ENCODE measurements at places on chromosomes 7 and 10. TPM values are rescaled to one million over a fixed set of nuclear protein-coding genes. Genes with fewer than 3 reads are reported as not detected.

GRCh38 chr7:135773464-135773863 is 24.9 kb upstream of the FAM180A start:
- H3K4me1 ChIP-seq = no peaks in the 10 kb centered on the region
- no peak for DNase-seq
- H3K4me3 ChIP-seq = no peak overlapping the region
- peaks cover 16% of the 10 kb centered on the region for H3K27me3 ChIP-seq
- no peaks in the 10 kb centered on the region for H3K36me3 ChIP-seq

DNA sequence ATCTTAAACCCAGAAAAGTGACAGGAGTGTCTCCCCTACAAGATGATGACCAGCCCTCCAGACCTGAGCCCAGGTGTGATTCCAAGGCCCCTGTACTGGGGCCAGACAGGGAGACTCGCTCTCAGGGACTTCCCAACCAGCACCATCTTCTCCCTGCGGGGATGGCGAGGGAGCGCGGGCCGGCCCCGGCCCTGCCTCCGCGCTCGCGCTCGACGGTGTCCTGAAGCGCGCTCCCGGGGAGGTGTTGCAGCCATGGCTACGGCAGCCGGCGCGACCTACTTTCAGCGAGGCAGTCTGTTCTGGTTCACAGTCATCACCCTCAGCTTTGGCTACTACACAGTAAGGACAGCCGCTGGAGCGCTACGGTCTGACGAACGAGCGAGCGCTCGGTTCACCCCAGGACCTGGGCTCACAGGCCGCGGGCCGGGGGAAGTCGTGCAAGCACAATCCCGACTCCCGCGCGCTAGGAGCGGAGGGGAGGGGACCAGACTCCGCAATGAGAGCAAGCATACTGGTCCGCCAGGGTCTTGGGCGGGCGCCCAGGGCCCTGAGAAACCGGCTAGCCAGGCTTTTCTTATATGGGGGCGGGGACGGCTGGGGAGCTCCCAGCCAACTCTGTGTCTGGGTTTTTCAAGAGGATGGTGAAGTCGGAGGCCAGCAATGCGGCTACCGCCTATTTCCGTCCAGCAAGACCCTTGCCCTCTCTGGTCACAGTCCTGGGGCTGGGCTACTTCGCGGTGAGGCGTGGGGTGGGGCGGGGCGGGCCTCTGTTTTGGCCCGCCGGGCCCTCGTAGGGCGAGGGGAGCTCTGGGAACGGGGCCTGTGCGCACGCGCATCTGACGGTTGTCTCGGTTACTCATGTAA is at the start of gene TMEM254:
TSS of gene TMEM254 (plus strand) at position 218 of the 864 bp plus-strand sequence. CDS start at position 253, 35 bp downstream.
- H3K36me3 ChIP-seq = peaks cover 9% of the 10 kb centered on the region
- peak; percentile 88 for DNase-seq
- peak within 1 kb of the TSS; percentile 99 for H3K4me3 ChIP-seq
- peak within 1 kb of the TSS; percentile 94 for H3K27ac ChIP-seq

GRCh38 chr7:134276951-134277350 is 39.8 kb downstream of the SLC35B4 start:
- no peaks in the 10 kb centered on the region for H3K36me3 ChIP-seq
- no peak for DNase-seq
- H3K4me1 ChIP-seq = no peaks in the 10 kb centered on the region
- no peak overlapping the region for H3K27ac ChIP-seq
- H3K27me3 ChIP-seq = peaks cover 37% of the 10 kb centered on the region

DNA sequence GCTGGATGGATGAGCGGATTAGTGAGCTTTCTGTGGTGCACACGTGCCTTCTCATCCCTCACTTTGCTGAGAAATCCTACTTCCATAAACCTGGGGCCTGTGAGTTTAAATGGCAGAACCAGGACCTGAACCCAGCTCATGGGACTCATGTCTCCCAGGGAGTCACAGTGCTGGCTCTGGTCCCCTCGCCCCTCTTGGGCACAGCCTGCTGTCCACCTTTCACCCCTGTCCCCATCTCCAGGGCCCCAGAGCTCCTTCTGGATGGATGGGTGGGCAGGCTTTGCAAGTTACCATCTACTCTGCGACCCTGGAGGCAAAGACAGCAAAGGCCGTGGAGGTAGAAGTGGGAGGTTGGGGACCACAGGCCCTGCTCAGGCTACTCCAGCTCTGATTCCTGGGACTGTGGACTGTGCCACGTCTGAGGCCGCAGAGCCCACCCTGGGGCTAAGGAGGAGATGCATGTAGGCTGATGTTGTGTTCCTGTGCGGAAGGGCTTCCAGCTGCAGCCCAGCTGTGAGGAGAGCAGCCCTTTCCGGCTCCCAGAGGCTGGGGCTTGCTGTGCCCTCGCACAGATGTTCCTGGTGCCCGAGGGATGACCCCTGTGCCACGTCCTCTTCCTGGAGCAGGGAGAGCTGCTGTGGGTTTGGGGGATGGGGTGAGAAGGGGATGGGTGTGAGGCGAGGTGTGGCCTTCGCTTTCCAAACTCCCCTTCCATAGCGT is 40.3 kb downstream of the PRF1 start:
- H3K4me1 ChIP-seq = peaks cover 21% of the 10 kb centered on the region
- H3K27me3 ChIP-seq = no peaks in the 10 kb centered on the region
- no peak overlapping the region for H3K27ac ChIP-seq
- H3K4me3 ChIP-seq = no peak overlapping the region

GRCh38 chr7:22001345-22002004 is 55.8 kb upstream of the CDCA7L start:
- no peaks in the 10 kb centered on the region for H3K27me3 ChIP-seq
- no peak for DNase-seq
- peak overlapping the region; percentile 26 for H3K4me3 ChIP-seq
- no peaks in the 10 kb centered on the region for H3K36me3 ChIP-seq
- no peak overlapping the region for H3K27ac ChIP-seq
- H3K4me1 ChIP-seq = peaks cover 2% of the 10 kb centered on the region

GRCh38 chr10:30047430-30047829 is 12.0 kb downstream of the JCAD start:
- peaks cover 10% of the 10 kb centered on the region for H3K4me1 ChIP-seq
- no peak overlapping the region for H3K27ac ChIP-seq
- H3K36me3 ChIP-seq = no peaks in the 10 kb centered on the region
- peaks cover 88% of the 10 kb centered on the region for H3K27me3 ChIP-seq
- DNase-seq = no peak
- no peak overlapping the region for H3K4me3 ChIP-seq

GRCh38 chr7:43619213-43620012 is 36.5 kb downstream of the STK17A start:
- no peak for DNase-seq
- peaks cover 46% of the 10 kb centered on the region for H3K36me3 ChIP-seq
- H3K4me1 ChIP-seq = peaks cover 46% of the 10 kb centered on the region

- no peak overlapping the region for H3K4me3 ChIP-seq
- DNase-seq = no peak
- no peaks in the 10 kb centered on the region for H3K36me3 ChIP-seq
Measured at GRCh38 chr10:126777714-126778113, 107.2 kb upstream of the C10orf90 start.

DNA sequence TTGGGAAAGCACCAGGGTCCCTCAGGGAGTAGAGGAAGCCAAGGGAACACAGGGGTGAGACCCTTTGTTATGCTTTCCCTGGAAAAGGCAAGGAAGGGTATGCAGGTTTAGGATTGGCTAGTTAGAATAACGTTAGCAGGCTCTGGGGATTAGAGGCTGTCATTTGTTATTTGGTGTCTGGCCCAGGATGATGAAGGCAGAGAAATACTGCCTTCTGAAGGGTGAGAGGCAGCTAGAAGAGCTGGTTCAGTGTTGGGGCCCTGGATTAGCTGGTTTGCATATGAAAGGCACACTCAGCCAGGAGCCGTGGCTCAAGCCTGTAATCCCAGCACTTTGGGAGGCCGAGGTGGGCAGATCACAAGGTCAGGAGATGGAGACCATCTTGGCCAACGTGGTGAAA is 3.0 kb upstream of the PILRA start:
- peaks cover 20% of the 10 kb centered on the region for H3K36me3 ChIP-seq
- peaks cover 49% of the 10 kb centered on the region for H3K4me1 ChIP-seq
- DNase-seq = no peak
- no peaks in the 10 kb centered on the region for H3K27me3 ChIP-seq
- no peak overlapping the region for H3K27ac ChIP-seq
- no peak overlapping the region for H3K4me3 ChIP-seq

Gene FGFBP3
- 3.6 TPM for total RNA-seq

Gene IL2RA
- 680 TPM for total RNA-seq

DNA sequence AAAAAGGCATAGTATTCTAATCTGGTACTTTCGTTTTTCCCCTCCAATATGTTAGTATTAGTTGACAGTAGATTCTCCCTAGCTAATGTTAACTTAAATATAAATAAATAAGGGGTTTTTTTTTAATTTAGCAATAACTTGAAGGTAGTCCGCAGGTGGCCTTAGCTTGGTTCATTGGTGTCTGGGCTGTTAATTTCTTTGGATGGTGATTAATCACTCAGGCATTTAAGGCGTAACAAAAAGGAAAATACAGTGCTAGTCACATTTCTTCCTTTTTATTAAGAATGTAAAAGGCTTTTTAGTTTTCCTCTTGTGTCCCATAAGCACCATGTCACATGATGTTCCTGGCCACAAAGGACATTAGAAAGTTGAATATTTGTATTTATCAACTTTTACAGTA is 161.0 kb upstream of the POT1 start:
- no peaks in the 10 kb centered on the region for H3K27me3 ChIP-seq
- DNase-seq = no peak
- no peak overlapping the region for H3K4me3 ChIP-seq
- no peak overlapping the region for H3K27ac ChIP-seq
- H3K36me3 ChIP-seq = no peaks in the 10 kb centered on the region

DNA sequence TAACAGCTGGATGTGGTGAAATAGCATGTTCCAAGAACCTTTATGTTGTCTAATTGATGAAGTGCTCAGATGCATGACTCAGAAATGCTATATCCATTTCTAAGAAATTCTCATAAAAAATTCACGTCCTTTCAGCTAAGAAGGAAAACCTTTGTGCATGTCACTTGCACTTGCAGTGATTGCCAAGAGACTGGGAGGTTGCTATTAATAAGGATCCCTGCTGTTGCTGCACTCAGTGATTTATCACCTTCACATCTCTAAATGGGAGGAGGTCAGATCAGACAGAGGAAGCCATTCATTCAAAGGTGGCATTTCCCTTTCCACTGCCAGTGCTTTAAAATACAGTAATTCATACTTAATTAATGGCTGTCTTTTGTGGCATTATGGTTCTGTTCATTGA is 89.5 kb downstream of the THSD7A start:
- H3K36me3 ChIP-seq = no peaks in the 10 kb centered on the region
- no peaks in the 10 kb centered on the region for H3K27me3 ChIP-seq
- H3K4me1 ChIP-seq = no peaks in the 10 kb centered on the region
- H3K27ac ChIP-seq = no peak overlapping the region

Gene CAV2
- total RNA-seq = not detected

Gene TMUB1
- total RNA-seq = 59.3 TPM

- H3K27me3 ChIP-seq = peaks cover 24% of the 10 kb centered on the region
- peak; percentile 16 for DNase-seq
- H3K4me3 ChIP-seq = no peak overlapping the region
- peaks cover 20% of the 10 kb centered on the region for H3K4me1 ChIP-seq
Measured at GRCh38 chr10:17290226-17290625, 62.2 kb downstream of the VIM start.

DNA sequence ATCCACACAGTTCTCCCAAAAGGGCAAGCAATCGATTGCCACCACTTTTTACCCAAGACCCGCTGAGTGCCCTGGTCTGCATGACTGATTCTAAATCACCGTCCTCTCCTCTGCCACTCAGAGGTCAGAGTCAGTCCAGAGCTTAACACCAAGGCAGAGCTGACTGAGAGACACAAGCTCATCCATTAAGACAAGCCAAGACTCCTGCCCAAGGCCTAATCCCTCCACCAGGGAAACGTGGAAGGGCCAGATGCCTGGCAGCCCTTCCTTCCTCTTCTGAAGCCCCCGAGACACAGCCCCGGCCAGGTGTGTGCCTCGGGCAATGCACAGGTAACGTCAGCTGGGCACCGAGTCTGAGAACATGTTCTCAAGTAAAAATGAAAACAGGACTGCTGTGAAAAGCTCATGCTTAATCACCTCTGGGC is 51.7 kb downstream of the DIP2C start:
- peaks cover 30% of the 10 kb centered on the region for H3K27me3 ChIP-seq
- H3K36me3 ChIP-seq = no peaks in the 10 kb centered on the region
- no peaks in the 10 kb centered on the region for H3K4me1 ChIP-seq
- DNase-seq = no peak
- no peak overlapping the region for H3K27ac ChIP-seq

Gene SKAP2
- total RNA-seq = 9.1 TPM

GRCh38 chr7:127912901-127913300 is 118.3 kb downstream of the LRRC4 start:
- DNase-seq = no peak
- H3K27me3 ChIP-seq = no peaks in the 10 kb centered on the region
- no peak overlapping the region for H3K4me3 ChIP-seq
- no peak overlapping the region for H3K27ac ChIP-seq

DNA sequence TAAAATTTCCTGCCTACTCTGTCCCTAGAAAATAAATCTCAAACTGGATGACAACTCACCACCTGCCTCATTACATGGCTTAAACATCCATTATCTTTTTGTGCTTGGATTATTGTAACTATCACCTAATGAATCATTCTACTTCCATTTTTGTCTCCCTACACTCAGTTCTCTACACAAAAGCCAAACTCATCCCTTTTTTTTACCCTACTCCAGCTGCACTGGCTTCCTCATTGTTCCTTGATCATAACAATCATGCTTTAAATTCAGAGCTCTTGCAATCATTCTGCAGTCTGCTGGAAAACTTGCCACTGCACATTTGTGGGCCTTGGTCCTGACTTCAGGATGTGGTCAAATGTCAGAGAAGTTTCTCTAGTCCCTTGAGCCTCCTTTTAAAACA is 280.0 kb downstream of the DGKB start:
- H3K4me1 ChIP-seq = no peaks in the 10 kb centered on the region
- no peaks in the 10 kb centered on the region for H3K27me3 ChIP-seq
- no peak overlapping the region for H3K27ac ChIP-seq

Gene PNLIPRP2
- total RNA-seq = not detected

- no peak overlapping the region for H3K27ac ChIP-seq
- DNase-seq = no peak
- H3K4me1 ChIP-seq = no peaks in the 10 kb centered on the region
- H3K36me3 ChIP-seq = no peaks in the 10 kb centered on the region
- no peak overlapping the region for H3K4me3 ChIP-seq
- no peaks in the 10 kb centered on the region for H3K27me3 ChIP-seq
Measured at GRCh38 chr7:99242682-99243081, 30.0 kb upstream of the MYH16 start.

Measured in activated naive CD8-positive, alpha-beta T cell treated with anti-CD3 and anti-CD28 coated beads for 36 hours (primary cell).